ENCODE measurements at places on chromosomes 1 and 21.

DNA sequence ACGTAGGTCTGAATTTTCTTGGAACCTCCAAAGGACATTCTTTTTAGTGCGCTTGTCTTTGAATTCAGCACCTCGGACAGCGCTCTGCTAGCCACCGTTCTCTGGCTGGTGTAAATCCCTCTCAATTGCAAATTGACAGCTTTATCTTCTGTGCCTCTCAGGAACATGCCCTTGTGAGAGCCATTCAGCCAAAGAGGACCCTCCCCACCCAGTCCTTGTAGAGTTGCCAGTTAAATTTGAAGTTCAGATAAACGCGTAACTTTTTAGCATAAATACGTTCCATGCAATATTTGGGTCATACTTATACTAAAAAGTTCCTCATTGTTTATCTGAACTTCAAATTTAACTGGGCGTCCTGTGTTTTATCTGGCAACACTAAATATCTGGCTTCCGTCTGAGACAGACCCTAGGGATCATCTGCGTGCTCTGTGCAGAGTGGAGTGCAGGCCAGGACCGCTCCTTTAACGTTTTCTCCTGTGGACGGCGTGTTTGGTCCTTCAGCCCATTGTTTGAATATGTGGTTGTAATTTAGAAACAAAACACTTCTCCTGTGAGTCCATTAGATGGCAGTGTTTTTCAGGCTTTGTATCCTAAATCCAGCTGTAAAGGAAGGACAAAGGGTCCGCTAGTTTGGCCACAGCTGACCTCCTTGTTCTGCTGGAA is 7.0 kb downstream of the KCNAB2 start:
- peak; percentile 71 for DNase-seq

- DNase-seq: no peak
Measured at GRCh38 chr21:35352793-35353192, 303.7 kb upstream of the RUNX1 start.

- no peak for DNase-seq
Measured at GRCh38 chr21:44283948-44284347, 1.7 kb upstream of the AIRE start.

- DNase-seq: no peak
Measured at GRCh38 chr1:200041337-200042118, 14.0 kb downstream of the NR5A2 start.

DNA sequence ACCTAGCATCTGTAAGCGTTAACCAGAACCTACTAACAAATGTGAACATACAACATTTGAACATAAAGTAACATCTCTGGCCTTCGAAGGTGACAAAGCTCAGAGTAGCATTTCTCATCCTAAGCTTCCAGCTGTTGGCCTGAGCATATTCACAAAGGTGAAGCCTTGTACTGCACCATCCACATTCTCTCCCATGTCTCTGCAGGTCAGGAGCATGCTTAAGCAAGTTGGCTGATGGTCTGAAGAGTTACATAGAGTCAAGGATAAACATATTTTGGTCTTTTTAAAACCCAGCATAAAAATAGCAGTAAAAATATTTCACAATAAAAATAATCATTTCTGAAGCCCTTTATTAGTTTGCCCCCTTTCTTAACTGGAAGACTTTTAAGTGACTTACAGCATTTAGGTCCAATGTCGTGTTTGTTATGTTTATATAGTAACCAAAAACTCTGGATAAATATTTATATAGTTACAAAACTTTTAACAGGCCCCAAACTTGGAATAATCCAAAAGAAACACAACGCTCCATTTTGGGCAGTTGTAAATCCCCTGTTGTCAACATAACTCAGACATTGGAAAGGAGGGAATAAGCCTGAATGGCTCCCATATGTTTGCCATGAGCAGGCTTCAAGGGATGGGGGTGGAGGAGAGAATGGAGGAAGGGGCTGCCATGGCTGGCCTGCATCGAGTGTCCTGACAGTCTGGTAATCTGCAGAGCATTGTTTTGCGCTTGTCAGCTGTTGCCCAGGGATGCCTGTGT is 42.8 kb upstream of the ENAH start:
- no peak for DNase-seq

All from HTR-8/SVneo (cell line).